Kasumi-1 (cell line): ENCODE measurements at places on chromosomes 6 and 20.

GRCh38 chr6:25449774-25450173 lies 170.6 kb downstream of the CARMIL1 start:
- no peak for DNase-seq

- DNase-seq: no peak
Measured at GRCh38 chr6:5814116-5814515, 192.6 kb downstream of the NRN1 start.

GRCh38 chr6:54134935-54135334 lies 23.7 kb downstream of the MLIP start:
- no peak for DNase-seq

GRCh38 chr6:100100776-100101175 lies 106.8 kb upstream of the MCHR2 start:
- DNase-seq: no peak

DNA sequence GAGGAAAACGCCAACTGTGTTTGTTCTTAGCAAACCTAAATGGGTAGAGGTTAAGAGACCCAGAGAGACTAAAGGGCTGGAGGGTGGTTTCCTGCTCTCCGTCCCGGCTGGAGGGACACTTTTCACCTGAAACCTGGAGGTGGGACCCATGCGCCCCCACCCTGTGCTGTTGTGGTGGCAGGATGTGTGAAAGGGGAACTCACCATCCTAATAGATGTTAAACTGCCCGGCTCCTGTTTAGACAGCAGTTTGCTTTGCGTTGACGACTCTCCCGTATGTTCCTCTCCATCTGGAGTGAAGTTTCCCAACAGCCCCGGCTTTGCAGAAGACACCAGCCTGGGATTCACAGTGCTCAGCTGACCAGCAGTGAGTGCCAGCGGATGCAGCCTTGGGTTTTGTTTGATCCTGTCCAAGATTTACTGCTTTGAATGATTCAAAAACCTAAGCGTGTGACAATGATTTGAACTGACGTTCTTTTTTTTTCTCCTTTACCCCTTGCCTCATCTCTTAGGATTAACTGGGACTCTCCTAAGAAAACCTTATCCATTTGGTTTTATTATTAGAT lies 66.0 kb downstream of the CDH4 start:
- no peak for DNase-seq

- no peak for DNase-seq
Measured at GRCh38 chr6:1486387-1486786, 97.0 kb downstream of the FOXF2 start.

DNA sequence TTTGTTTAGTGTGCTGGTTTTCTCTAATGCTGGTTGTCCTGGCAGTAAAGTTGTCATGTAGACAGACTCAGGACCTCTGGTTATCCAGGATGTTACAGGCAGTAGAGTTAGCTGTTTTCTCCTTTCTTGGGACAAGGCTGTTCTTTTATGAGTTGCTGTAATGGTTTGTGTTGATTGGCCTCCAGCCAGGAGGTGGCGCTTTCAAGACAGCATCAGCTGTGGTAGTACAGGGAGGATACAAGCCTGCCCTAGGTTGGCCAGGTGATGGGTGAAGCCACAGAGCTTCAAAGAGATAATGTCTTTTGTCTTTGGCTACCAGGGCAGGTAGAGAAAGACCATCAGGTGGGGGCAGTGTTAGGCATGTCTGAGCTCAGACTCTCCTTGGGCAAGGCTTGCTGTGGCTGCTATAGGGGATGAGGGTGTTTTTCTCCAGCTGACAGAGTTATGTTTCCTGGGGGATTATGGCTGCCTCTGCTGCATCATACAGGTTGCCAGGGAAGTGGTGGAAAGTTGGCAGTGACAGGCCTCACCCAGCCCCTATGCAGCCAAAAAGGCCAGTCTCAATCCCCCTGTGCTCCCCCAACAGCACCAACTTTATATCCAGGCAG lies 127.2 kb upstream of the TAB2 start:
- DNase-seq: peak; percentile 20

DNA sequence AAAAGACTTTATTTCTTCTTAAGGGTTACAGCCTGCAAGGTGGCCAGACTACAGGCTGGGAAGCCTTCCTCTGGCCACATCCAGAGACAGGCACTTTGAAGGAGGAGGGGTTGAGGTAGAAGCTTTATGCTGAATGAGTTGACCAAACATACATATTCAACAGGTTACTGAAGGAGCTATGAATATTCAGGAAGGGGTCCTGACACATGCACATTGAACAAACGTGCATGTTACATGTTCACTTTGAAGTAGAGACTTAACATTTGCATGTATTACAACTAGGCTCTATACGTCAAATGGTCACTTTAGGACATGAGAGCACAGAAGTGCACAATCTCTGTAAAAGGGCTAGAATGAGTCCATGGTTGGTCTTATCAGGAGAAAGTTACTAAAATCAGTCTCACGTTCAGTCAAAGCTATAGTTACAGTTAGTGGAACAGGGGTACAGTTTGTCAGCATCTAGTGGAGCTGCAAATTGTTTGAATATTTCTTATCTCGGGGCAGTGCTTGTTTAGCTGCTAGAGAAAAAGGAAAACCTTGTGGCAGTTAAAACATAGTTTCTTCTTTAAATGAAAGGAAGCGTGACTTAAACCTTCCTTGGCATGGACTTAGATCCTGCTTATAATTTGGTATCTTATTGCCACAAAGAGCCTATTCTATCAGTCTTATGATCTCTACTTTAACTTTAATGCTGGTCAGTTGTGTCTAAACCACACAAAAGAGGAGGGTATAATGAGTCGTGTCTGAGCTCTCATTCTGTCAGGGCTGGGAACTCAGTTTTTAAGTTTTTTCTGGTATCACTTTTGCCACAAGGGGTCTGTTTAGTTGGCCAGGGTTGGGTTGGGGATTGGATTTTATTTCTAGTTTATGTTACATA lies 4.6 kb upstream of the ZSCAN9 start:
- DNase-seq: peak; percentile 24

- DNase-seq: no peak
Measured at GRCh38 chr6:26121141-26122004, 34.1 kb downstream of the HFE start.

DNA sequence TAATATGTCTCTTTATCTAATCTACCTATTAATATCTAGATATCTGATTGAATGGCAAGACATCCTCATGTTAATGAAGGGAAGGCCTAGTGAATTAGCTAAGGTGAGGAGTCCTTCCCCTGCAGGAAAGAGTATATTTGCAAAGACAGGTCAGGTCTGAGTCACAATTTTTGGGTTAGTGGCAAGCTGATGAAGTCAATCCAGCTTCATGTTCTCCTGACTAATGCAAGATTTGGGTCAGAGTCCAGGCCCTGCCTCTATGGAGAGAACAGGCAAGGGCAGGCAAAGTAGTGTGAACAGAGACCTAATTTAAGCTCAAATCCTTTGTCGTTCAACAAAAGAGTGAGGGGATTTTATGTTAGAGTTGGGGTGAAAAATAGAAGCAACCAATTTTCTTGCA lies 496.7 kb downstream of the BMP2 start:
- no peak for DNase-seq

DNA sequence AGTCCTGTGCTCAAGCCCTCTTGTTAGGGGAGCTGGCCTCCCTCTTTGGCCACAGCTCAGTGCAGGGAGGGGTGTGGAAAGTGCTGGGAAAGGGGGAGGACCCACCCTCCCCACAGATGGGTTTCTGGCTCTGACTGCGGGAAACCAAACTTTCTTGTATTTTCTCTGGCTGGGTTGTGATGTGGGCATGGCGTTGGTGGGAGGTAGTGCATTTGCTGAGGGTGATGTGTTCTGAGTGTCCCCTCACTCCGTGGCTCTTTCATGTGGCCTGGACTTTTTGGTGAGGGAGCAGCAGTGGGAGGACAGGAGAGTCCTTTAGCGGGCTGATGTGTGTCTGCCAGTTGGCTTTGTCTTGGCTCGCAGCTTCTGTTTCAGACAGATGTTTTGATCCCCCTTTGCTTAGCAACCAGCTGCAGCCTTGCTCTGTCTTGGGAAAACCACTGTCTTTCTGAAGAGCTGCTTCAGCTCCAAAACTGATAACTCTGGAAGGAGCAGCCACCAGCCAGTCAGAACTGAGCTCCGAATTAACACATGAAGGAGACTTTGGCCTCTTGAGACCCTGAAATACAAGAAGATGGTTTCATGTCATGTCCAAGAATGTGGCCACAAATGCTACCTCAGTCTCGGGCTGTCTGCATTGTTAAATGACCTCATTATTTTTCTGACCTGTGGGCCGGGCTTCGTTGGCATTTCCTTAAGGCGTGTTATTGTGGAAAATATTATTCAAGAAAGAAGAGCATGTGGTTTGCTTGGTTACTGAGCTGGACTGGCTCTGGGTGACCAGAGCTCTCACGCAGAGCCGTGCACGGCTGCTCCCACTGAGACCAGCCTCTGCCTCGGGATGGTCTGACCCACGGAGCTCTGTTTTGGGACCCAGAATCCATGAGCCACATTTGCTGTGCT lies 21.5 kb downstream of the SYNJ2 start:
- no peak for DNase-seq

GRCh38 chr20:607476-607875 lies 2.6 kb downstream of the TCF15 start:
- no peak for DNase-seq

DNA sequence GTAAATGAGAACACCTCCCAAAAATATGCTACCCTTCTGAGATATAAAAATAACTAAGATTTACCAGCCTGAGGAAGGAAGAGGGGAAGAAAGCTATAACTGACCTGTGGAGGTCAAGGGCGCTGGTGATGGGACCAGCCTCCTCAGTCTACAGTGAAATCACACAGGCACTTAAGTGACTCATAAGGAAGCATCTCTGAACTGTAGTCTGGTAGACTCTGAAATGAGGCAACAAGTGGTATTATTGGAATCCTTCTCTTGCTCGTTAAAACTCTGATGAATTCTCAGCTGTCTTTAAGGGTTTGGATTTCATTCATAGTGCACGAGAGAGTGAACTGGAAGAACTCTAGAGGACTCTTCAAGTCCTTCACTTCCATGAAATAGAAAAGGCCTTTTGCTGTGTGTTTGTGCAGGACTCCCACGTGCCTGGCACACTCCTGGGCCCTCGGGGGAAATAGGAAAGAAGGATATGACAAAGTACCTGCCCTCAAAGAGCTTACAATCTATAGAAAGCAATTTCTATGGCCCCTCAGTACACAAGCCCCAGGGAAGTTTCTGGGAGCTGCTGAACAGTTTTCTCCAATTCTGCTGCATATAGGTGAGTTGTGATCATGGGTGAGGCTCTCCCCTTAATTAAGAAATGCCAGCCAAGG lies 231.8 kb upstream of the RREB1 start:
- peak; percentile 13 for DNase-seq

DNA sequence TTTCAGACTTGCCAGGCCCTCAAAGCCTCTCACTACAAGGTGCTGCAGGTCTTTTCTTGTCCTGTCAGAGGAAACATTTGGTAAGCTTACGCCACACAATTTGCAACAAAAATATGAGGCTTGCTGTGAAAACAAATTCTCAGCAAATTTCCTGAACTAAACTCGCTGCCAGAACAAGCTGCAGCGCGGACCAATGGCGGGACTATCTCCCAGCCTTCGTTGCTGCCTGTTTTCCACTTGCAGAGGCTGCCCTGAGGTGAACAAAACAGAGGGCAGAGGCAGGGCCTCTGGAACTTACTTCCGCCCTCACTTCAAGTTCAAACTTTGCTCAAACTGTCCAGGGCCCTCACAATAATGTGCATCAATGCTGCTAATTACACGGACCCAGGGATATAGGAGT lies 12.4 kb downstream of the UQCC2 start:
- no peak for DNase-seq

DNA sequence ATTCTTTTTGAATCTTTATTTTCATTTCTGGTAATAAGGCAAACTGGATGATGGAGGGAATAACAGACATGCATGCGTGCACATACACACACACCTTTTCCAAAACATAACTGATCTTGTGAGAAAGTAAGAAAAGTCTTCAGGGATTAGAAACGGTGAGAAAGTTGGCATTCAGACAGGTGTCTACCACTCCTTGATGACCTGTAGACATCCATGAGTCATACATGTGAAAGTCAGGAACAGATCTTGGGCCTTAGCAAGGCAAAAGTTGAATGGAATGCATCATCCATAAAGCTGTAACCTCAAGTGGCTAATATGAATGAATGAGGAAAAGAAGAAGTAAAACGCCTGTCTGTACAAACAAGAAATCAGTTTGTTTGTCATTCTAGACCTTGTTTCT lies 97.3 kb downstream of the GRIK2 start:
- DNase-seq: no peak

DNA sequence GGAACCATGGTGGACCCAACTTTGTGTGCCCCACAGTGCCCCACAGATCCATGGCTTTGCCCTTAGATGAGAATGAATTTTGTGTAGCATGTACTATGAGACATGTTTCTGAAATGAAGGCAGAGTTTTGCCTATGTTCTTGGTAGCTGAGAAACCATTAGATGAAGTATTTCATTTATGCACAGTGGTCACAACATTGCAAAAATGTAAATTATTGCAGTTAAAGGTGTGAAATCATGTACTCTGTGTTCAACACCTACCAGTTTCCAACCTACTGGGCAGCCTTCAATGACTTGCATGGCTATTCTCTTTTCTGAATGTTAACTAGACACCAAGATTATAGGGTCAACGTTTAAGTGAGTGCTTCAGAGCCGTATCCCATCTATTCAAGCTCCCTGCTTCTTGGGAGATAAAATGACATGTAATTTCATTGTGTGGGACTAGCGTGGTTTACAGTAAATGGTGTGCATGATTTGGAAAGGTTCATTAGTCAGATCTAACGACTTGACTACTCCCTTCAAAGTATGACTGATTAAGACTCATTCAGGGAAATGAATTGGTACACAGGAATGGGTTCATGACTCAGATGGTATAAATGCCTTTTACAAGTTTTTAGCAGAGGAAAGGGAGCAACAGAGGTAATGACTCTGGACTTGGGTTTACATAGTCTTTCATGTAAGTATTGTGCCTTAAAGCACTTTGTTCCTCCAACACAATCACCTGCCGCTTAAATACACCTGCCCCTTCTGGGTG lies 106.1 kb upstream of the AKIRIN2 start:
- DNase-seq: no peak

DNA sequence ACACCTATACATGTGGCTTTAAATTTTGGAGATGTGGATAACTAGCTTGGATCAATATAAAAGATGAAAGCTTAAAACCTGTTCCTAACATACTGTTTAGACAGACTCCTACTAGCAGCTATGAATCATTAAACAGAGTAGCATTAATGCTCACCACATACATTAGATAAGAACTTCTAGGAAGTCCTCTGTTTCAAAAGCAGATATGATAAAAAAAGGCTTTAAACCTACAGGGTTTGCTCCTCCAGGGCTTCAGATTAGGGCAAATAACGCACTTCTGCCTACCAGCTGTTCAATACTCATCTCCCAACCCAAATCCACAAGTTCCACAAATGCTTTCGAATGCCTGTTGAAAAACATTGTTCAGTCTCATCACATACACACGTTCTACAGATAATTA lies 1.5 kb downstream of the REPS1 start:
- DNase-seq: peak; percentile 26

GRCh38 chr6:89311853-89312531 lies 3.1 kb downstream of the GABRR2 start:
- DNase-seq: peak; percentile 62

DNA sequence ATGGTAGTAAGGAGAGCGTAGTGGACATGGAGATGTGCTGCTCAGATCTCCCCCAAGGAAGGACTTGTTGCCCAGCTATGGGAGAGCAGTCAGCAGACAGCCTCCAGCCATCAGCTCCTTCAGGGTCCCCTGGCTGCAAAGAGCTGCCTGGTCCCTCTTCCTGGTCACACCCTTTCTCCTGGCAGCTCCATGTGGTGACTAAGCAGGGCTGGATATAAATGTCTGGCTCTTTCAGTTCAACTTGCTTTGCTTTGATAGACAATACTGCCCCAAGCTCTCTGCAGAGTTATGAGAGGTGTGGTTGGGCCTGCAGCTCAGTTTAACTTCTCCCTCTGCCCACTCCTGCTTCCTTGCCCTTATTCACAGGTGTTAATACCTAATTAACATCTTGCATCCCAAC lies 64.1 kb upstream of the DDR1 start:
- no peak for DNase-seq

- DNase-seq: peak; percentile 70
Measured at GRCh38 chr20:23235173-23236027, 115.2 kb upstream of the NXT1 start.
